ENCODE measurements at places on chromosomes 2 and 18.

DNA sequence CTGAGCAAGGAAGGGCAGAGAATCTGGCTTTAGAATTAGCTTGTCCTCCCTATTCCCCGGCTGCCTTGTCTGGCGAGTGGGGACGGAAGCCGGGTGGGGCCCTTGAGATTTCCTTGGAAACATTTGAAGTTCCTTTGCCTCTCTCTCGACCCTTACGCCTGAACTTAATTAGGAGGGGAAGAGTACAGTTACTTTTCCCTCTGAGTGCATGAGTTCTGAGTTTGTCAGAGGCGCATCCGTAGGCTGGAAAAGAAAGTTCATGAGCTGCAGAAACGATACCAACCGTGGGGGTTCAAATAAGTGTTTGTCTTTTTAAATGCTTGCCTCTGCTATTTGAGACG, 468 bp downstream of the PIKFYVE start:
- DNase-seq, result no peak

DNA sequence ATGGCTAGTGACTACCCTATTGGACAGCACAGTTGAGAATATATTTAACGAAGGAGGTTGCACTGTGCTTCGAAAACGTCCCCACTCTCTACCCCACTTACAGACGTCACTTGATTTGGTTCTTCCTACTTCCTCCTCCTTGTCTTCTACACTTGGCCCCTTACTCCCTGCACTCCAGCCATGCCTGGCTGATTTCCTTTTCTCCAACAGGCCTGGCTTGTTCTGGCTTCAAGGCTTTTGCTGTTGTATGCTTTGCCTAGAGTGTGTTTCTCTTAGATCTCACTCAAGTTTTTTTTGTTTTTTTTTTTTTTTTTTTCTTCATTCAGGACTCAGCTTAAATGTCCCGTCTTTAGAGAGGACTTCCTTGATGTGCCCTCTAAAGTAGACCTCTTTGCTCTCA, 336.8 kb downstream of the CLIP4 start:
- DNase-seq, result no peak

DNA sequence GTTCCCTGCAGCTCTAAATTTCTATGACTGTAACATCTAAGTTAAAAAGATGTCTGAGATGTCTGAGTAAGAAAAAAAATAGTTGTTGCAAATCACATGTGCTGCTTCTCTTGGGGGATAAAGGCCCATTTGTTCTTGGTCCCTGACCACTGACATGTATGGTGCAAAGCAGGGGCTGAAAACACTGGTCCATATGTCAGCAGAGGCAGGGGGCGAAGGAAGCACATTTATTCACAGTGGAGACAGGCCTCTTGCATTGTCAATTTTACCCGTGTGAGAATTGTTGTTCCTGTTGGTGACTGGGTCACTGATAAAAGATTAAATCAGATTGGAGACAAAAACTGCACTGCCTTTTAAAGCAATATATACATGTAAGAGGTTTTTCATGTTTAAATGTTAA, 38.8 kb downstream of the PRKCE start:
- no peak for DNase-seq

DNA sequence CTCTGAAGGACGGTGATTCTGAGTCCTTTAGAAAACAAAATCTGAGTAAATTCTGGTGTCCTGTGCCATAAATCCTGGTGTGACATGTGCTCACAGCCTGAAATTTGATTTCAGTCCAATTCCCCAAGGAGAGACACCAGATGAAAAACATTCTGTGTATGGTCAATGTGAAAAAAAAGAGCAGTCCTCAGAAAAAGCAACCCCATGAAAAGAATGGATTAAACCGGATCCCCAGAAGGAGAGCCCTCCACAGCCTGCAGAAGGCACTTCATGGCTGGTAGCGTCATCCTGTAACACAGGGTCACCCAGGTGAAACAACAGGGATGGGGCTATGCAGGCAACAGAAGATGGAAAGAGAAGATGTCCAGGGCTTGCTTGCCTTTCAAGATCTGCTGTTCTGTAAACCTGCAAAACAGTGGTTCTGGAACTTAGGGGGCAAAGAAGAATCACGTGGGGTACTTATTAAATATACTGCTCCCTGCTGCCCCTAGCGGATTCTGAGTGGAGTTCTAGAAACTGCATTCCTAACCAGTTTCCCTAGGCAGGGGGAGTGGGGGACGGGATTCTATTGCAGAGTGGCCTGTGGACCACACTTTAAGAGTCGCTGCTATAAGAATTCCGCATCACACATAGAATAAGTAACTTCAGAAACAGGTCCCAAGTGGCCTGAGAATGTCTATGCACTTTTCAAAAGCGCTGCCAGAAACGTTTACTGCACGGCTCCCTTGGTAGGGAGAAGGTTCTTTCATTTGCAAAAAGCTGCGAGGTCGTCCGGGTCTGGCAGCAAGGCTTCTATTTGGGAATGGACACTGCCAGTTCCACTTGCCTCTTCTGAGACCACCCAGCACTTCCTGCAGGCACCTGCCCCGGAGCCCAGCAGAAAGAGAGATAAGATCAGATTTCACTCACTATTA, 118.9 kb upstream of the ARL5A start:
- no peak for DNase-seq

DNA sequence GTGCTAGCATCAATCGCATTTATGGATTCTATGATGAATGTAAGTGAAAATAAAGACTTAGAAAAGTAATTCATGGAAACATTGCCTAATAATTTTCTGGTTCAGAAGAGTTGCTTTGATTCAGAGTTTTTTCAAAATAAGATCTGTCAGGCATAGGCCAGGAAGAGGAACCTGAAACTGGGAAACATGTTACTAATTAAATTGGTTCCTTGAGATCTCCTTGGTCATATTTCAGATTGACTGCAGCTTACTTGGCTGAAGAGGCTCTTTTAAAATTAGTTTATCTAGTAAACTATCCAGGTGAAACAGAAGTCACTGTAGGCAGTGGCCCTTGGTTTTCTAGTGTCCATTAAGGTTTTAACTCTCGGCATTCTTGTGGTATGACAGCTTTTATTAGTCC, 27.4 kb downstream of the PPP1CB start:
- no peak for DNase-seq

GRCh38 chr2:16630463-16630862, 35.2 kb downstream of the CYRIA start:
- no peak for DNase-seq

DNA sequence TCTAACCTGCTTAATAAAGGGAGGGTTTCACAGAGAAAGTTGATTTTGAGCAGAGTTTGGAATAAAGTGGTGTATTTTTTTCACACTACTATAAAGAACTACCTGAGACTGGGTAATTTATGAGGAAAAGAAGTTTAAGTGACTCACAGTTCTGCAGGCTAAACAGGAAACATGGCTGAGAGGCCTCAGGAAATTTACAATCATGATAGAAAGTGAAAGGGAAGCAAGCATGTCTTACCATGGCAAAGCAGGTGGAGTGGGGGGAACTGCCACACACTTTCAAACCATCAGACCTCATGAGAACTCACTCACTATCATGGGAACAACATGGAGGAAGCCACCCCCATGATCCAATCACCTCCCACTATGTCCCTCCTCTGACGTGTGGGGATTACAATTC, 546.7 kb downstream of the EPHA4 start:
- no peak for DNase-seq

Measured in right lobe of liver (tissue), 6 donors.